ENCODE measurements at places on chromosomes 12 and 14.

DNA sequence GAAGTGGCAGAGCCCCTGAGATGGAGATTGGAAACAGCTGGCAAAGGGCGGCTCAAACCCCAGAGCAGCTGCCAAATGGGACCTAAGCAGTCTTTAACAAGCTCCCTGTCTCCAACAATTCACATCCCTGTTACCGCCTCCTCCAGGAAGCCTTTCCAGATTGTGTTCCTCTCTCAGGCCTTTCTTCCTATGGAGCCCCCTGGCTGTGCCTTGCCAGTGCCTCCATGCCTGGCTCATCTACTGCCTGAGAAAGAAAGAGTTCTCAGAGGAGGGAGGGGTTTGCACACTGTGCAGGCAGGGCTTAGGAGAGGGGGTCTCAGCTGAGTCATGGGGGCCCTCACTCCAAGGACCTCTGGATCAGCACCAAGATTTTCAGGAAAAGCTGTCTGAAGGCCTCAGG, 8.8 kb upstream of the KRT74 start:
- DNase-seq, result no peak

DNA sequence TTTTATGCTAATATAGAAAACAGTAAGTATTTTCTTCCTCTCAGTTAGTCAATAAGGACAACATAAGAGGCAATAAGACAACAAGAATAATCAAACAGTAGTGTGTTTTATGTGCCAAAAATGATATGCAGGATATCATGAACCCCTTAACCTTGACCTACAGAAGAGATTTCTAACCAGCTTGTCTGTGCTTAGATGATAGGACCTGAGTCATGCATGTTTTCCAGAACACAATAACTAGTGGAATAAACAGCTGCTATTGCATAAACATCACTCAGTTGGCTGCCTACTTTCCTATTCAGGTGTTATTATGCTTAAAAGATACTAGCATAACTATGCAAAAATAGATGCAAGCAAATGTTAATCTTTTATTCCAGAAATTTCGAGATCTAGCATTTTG, 282.5 kb downstream of the PRKD1 start:
- DNase-seq, result no peak

- DNase-seq, result no peak
Observed at GRCh38 chr12:65019696-65020234, 101.3 kb downstream of the WIF1 start.

GRCh38 chr14:88143810-88144209, 138.9 kb downstream of the GPR65 start:
- no peak for DNase-seq

DNA sequence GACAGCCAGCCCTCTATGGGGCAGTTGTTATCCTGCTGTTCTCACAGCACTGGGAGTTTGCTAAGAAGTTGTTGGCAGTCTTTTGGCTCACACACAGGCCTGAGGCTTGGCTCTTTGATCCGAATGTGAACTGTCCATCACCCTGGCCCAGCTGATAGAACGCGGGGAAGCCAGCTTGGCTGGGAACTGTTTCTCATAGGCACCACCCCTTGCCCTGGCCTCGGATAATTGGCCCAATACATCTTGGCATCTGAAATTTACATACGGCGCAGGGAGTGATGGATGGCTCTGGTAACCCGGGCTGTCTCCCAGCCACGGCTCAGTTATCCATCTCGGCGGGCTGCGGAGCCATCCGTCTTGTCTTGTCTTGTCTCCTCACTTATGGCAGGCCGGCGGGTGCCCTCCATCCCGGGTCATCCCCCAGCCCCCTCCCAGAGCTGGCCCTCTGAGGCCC, 164.1 kb downstream of the PHETA1 start:
- DNase-seq, result no peak

GRCh38 chr12:111819191-111820158, 22.6 kb upstream of the MAPKAPK5 start:
- no peak for DNase-seq

- DNase-seq, result no peak
Observed at GRCh38 chr12:93460003-93460402, 7.3 kb upstream of the MRPL42 start.

DNA sequence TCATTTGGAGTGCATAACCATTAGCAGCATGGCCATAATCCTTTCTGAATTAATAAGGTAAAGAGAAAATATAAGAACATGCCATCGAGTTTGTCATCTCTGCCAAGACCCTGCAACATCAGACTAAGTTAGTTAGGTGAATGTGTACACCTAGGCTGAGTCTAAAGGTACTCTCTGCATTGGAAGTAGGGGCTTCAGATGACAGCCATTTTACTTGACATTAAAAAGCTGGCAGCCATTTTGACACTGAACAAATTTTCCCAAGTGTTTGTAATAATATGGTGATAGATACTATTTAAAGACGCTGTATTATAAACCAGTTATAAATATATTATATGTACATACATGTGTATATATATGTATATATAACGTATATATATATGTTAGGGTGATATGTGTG, 79.0 kb downstream of the SUDS3 start:
- no peak for DNase-seq

- DNase-seq, result no peak
Observed at GRCh38 chr14:70709726-70710382, 68.1 kb downstream of the TTC9 start.

- DNase-seq, result no peak
Observed at GRCh38 chr14:88866305-88866704, 41.9 kb downstream of the TTC8 start.

DNA sequence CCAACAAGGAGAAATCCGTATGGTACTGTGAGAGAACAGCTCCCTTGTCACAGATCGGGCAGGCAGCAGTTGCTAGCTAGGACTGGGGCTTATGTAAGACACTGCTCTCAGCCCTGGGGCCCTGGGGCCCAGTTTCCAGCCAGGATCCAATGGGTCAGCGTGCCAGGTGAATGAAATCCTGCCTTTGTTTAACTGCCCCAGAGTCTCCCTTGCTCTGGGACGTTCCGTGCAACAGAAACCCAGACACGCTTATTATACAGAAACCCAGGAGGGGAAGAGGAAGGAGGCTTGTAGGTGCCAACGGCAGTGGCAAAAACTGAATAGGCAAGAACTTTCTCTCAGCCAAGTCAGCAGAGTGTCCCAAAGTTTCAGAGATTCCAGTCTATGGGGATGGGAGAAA, 110.6 kb downstream of the DIO2 start:
- DNase-seq, result no peak

- no peak for DNase-seq
Observed at GRCh38 chr12:57762463-57762862, 4.4 kb downstream of the CYP27B1 start.

GRCh38 chr12:12039897-12040296, 30.8 kb upstream of the BCL2L14 start:
- DNase-seq, result no peak

- peak; percentile 98 for DNase-seq
Observed at GRCh38 chr14:91402771-91403600, 14.6 kb downstream of the CCDC88C start.

All from hematopoietic multipotent progenitor cell treated with erythropoietin and hydrocortisone succinate and interleukin-3 and kit ligand, for 6 days (in vitro differentiated cells).